ENCODE measurements at places on chromosomes 12 and 14.

- no peak for DNase-seq
These were observed 2.3 kb downstream of the TCL1A start for GRCh38 chr14:95711476-95712176.

DNA sequence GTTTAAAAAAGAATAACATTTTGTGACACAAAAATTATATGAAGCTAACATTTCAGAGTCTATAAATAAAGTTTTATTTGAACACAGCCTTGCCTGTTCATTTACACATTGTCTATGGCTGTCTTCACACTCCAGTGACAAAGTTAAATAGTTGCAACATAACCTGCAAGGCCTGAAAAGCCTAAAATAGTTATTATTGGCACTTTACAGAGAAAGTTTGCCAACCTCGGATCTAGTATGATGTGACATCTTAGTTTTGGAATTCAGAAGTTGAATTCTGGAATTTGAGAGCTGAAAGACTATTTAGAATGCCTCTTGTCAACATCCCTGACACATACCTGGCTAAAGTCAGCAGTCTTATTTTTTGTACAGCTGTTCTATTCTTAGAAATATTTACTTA is 68.3 kb downstream of the DYRK2 start:
- DNase-seq, result no peak

DNA sequence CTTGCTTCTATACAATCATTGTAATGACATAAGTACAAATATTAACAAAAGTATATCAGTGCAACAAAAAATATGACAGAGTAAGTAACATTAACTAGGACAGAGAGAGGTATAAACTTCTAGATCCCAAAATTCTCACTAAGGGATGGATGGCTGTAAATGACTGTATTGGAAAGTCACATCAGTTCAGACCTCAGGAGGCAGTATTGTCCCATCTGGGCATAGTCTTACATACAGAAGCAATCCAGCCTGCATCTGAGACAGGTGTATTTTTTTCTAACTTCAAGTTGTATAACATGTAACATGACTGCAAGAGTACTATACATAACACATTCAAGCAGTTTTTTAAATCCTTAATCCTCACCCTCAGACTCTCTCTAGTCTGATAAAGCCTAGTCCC is 99.0 kb downstream of the GARIN6 start:
- DNase-seq, result no peak

DNA sequence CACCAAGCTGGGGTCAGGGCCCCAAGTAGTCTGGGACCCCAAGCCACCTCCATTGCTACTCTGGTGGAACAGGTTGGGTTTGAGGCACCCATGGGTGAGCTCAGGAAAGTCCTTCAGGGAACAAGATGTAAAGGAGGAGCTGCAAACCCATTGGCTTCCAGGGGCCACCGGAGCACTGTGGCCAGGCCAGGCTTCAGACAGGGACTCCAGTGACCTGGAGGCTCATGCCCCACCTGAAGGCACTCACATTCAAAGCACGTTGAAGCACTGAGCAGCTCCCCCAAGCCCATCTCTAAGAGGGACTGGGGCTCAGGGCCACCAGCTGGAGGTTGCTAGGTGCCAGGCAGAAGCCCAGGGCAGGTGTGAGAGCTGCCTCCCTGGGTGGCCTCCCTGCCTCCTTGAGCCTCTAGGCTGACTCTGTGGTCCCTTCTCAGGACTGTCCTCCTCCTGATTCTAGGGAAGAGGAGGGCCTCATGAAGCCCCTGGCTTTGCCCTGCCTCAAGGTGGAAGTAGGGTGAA is 49.1 kb downstream of the FAM222A start:
- peak; percentile 3 for DNase-seq

- DNase-seq, result no peak
These were observed 13.7 kb upstream of the LHX5 start for GRCh38 chr12:113485330-113485729.

GRCh38 chr12:51866762-51867161 is 18.2 kb upstream of the FIGNL2 start:
- DNase-seq, result no peak

DNA sequence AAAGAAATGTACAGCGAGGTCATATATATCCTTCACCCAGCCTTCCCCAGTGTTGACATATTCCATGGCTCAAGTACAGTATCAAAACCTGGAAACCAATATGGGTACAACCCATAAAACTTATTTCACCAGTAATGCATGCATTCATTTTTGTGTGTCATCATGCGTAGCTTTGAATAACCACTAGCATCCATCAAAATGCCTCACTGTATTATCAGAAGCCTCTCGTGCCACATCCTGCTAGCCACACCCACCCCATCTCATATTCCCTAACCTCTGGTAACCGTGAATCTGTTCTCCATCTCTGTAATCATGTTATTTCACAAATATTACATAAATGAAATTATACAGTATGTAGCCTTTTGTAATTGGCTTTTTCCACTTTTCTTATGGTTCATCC is 314.3 kb downstream of the RAD51B start:
- DNase-seq, result no peak
